ENCODE measurements at places on chromosomes 6 and 20. TPM values are rescaled to one million over a fixed set of nuclear protein-coding genes. Genes with fewer than 3 reads are reported as not detected.
A peak's percentile ranks its signal among the peaks of the same experiment; 100 is the strongest.

GRCh38 chr20:3360752-3361151 is 46.7 kb downstream of the DNAAF9 start:
- DNase-seq, result no peak

GRCh38 chr6:120774275-120774674 is 560.0 kb downstream of the TBC1D32 start:
- no peak for DNase-seq

DNA sequence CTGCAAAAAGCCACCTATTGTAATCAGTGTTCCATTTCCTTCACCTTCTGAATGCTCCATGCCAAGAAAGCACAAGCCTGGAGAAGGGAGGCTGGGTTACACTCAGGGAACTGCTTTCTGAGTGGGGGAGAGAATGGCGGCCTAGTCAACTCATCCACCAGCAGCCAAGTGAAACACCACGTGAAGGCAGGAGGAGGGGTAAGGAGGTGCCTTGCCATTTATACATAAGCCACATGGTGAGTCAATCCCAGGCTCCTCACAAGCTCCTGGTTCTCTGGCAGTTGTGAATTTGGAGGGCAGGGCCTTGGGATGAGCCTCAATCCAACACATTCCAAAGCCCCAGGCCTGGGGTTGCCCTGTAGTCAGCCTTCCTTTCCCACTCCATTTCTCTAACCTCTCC is 149.4 kb downstream of the CD24 start:
- DNase-seq, result no peak

DNA sequence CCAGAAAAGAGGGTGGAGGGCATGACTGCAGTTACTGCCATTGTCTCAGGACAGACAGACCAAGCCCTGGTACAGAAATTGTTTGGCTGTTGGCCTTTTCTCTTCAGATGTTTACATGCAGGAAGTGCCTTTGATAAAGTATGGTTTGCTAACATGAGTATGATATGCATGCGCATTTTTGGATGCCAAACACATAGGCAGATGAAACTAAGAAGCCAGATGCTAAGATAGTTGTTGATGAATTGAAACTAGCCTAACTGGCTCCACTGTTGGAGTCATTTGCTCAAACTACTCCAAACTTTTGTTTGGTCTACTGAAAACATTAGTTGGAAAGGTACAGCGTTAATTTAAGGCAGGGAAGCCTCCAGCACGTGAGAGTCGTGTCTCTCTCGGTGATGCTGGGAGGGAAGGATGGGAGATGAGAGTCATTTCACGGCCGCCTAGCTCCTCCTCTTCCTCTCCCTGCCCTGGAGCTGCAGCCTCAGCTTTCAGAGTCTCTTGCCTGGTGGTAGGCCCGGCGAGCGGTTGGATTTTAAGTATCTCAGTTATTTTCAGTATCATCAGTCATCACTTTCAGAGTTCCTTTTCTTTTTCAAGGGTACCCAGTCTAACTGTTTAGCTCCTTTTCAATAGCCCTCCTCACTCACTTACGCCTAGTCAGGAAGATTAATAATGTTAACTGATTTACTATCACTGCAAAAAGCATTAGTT is 29.7 kb downstream of the RREB1 start:
- DNase-seq, result no peak

GRCh38 chr6:113619077-113619476 is 238.1 kb upstream of the MARCKS start:
- DNase-seq, result no peak

DNA sequence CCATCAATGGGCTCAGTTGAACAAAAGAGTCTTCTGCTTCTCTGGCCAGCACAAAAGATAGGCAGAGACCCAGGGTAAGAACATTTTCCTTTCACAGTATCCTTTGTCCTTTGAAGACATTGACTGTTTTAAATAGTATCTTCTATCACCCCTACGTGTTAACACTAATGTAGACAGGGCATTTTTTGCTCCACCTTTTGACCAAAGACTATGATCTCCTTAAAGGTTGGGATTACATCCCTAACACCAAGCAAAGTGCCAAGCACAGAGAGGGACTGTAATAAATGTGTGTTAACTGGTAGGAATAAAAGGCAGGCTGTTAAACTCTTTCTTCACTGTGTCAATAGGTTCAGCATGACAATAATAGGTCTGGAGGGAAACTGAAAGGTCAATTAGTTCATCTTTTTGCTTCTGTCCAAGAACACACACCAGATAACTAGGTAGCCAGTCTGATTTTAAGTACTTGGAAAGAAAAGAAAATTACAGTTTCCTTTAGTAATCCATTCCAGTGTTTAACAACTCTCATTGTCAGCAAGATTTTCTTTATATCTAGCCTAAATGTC is 63.6 kb upstream of the NOX3 start:
- DNase-seq, result no peak

CRIP3 gene
- total RNA-seq, result 7.3 TPM

DNA sequence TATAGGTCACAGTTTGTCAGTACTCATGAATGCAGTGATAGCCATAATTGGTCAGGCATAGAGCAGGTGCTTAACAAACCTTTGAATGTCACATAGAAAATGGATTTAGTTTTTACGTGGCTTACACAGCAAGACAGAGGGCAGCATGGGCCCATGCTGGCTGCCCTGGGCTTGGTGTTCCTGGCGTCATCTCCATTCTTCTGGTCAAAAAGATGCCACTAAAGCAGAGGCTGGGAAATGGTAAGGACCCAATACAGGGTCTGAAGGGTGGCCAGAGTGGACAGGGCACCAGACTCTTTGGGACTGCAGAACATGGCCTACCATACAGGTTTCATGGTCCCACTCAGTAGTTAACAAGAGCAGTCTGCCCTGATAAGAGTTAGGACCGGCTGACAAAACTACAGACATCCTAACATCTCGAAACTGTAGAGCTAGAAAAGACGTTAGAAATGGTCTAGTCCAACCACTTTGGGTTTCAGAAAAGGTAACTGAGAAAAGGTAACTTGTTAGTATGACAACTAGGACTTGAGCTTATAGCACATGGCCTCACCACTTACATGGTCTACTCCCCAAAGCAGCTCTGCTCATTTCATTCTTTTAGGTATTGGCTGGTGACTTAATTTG is 22.6 kb downstream of the HEBP2 start:
- no peak for DNase-seq

DNA sequence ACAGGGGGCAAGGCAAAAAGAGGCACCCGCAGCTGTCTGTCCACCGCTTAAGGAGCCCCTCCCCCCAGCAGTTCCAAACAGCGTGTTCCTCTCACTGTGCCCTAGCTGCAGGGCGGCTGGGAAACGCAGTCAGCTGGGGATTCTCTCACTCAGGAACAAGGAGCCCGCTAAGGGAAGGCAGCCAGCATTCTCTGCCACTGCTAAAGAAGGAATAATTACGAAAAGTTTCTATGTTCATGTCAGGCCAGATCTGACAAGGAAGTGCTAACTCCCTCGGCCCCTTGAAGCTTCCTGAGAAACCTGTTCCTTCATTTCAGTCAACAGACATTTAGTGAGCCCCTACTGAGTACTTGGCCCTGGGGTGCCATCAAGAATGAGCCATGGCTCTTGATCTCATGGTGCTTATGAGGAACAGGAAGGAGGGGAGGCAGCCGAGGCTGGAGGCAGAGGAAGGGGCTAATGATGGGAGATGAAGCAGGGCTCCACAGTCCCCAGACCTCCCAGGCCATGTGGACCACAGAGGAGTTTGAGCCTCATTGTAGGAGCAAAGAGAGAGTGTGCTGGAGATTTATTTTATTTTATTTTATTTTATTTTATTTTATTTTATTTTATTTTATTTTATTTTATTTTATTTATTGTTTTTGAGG is 101.7 kb upstream of the PMEPA1 start:
- DNase-seq, result no peak

DNA sequence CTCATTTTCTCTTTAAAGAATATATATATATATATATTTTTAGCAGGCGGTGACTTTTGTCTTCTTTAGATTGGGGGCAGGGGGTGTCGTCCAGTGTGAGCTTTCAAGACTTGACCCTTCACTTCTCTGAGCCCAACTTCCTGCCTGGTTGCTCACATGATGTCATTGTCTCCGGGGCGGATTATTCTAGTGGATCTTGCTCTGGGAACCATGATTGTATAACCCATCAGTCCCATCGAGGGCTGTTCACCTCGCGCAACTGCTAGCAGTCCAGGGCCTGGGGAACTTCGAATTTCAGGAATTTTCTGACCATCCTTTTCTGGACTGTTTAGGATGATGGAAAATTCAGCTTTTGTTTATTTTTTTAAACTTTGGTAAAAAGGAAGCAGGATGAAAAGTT is 1.0 kb downstream of the IGF2R start:
- peak; percentile 70 for DNase-seq

DNA sequence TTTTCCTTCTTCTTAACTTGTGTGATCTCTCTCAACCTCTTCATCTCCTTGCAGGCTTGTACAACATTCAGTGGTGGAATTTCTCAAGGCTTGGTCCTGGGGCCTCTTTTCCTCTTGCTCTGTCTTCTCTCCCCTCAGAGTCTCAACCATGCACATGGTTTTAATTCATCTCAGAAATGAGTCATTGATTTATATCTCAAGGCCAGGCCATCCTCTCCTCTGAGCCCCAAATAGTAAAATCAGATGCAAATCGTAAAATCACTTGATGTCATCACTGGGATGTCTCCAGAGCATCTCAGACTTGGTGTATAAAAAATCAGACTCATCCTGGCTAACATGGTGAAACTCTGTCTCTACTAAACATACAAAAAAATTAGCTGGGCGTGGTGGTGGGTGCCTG is 85.0 kb downstream of the FNDC1 start:
- no peak for DNase-seq

ETV7 gene
- 2.5 TPM for total RNA-seq

DNA sequence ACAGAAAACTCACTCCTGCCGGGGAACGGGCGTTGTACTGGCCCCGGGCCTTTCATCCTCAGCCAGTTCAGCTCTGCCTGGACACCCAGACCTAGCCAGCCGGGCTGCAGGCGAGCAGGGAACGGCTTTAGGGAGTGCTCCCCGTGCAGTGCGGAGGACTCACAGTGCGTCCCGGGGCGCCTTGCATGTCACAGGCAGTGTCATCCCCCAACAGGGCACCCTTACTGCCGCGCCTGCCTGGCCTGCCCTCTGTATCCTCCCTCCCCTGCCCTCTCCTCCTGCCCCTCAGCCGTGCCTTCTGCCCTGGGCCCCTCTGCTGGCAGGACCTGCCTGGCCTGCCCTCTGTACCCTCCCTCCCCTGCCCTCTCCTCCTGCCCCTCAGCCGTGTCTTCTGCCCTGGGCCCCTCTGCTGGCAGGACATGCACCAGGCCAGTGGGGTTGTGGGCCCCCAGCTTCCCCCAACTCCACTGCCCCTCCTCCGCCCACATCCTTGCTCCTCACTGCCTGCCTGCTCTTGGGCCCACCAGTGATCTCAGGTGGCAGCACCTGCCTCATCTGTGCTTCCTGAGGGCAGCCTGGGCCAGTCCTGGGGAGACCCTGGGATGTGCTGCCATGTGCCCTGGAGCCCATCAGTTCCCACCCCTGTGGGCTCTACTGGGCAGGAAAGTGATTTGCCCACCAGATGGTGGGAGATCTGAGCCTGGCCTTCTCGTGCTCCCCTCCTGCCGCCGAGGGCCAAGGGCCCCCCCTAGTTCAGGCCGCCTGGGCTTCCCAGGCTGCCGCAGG is 43.0 kb downstream of the PYGB start:
- DNase-seq, result no peak

DNA sequence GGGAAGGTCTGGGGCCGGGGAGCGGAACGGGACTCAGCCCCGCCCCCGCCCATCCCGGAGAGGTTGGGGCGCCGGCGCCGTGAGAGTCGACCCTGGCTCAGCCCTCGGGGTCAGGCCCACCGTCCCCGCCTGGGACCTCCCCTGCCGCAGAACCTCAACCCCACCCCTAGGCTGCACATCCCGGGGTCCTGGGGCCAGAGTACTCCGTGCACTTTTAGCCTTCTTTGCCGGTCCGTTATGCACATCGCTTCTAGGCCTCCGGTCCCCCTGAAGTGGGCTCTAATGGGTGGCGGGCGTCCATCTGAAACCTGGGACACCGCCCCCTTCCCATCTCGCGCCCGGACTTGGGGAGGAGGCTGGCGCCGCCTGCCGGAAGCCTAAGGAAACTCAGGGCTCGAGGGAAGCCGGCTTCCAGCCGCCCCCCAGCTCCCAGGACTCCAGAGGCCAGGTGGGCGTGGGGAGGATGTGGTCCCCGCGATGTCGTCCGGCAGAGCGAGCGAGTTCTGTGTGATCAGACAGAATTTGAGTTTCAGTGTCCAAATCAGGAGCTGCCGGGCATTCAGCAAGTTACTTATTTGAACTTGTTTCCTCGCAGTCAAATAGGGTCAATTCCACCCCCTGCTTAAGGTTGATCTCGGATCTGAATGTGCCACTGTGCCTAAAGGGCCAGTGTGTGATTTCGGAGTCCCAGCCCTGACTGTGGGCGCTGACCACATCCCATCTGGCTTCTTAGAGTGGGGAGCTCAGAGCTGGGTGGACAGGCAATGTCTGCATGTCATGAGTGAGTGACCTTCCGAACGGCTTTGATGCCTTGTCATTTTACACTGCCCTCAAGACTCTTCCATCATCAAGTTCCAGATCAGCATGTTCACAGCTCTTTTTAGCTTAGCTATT is 47.6 kb downstream of the CPXM1 start:
- no peak for DNase-seq

- DNase-seq, result no peak
Observed at GRCh38 chr20:54557806-54558590, 82.6 kb downstream of the DOK5 start.

OR2J3 gene
- total RNA-seq, result 0.06 TPM

DNA sequence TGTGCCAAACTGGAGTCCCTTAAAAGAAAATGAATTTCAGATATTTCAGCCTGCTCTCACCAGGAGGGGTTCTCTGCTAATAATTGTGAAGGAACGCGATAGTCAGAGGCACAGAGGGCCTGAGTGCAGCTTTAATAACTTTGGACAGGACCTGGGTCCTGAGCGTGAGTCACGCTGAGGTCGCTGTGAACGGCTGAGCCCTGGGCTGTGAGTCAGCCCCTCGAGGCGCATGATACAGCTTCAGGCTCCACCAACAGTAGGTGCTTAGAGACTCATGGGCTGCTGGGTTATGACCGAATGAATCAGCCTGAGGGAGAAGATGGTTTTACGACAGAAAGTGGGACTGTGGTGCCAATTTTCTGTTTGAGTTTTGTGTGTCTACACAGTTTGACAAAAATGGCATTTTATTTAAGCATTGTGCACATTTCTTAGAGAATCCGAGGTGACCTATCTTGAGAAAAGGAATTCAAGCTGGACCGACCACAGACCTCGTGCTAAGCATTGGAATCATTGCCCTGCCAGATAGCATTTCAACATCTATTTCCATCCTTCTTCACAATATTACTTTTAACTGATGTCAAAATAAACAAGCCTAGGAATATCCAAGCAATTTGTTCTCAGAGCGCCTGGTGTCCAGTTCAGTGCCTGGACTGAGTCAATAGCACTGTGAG is 183.0 kb downstream of the THBS2 start:
- DNase-seq, result peak; percentile 67

TFAP2C gene
- total RNA-seq, result 2.1 TPM

CCR6 gene
- total RNA-seq, result 1.3 TPM

DNA sequence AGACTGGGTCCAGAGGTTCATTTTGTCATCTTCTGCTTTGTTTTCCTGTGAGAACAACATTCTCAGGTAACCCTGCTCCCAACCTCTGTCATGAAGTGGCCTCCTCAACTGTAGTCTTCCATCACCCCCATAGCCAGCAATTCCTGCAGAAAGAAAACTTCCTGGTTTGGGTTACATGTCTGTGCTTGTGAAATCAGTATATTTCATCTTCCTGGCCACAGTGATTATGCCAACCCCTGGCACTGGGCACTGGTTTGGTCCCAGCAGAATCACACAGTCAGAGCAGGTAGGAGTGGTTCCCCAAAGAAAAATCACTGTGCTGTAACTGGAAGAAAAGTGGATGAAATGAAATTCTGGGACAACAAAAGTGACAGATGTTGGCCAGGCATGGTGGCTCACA is 52.5 kb downstream of the CRYBG1 start:
- DNase-seq, result no peak

ZBTB46 gene
- total RNA-seq, result 9.0 TPM
